ENCODE measurements at places on chromosomes 7 and 10.

GRCh38 chr10:95456516-95456915 is 104.7 kb downstream of the SORBS1 start:
- DNase-seq, result no peak

- DNase-seq, result no peak
These were observed 21.8 kb upstream of the PTPRN2 start for GRCh38 chr7:158609313-158609974.

- DNase-seq, result no peak
These were observed 13.5 kb downstream of the GCK start for GRCh38 chr7:44175730-44176129.

GRCh38 chr7:117375380-117375779 is 51.9 kb downstream of the ASZ1 start:
- no peak for DNase-seq

DNA sequence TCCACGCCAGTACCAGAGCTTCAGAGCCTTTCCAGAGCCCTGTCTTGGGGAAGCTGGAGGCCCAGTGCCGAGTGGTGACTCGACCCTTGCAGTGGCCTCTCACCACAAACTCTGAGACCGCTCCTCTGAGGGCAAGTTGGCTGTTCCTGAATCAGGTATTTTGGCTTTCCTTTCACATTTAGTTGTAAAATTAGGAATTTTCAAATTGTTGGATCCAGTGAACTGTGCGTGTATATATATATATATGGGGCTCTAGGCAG is 128.7 kb upstream of the UNC5B start:
- DNase-seq, result no peak
